ENCODE measurements at places on chromosomes 4 and X. TPM values are rescaled to one million over a fixed set of nuclear protein-coding genes. Genes with fewer than 3 reads are reported as not detected.

The MSX1 gene
- total RNA-seq, result not detected

The PPEF2 gene
- not detected for total RNA-seq

The REELD1 gene
- total RNA-seq, result not detected

The SPANXA2 gene
- not detected for total RNA-seq

The TCEANC gene
- 1.6 TPM for total RNA-seq

The KLHL4 gene
- total RNA-seq, result 0.45 TPM

The GBA3 gene
- not detected for total RNA-seq

The ZNF41 gene
- 6.0 TPM for total RNA-seq

The STOX2 gene
- total RNA-seq, result 23.7 TPM

The FGF2 gene
- 7.0 TPM for total RNA-seq

The AMOT gene
- total RNA-seq, result 9.3 TPM

The STEEP1 gene
- 14.8 TPM for total RNA-seq

DNA sequence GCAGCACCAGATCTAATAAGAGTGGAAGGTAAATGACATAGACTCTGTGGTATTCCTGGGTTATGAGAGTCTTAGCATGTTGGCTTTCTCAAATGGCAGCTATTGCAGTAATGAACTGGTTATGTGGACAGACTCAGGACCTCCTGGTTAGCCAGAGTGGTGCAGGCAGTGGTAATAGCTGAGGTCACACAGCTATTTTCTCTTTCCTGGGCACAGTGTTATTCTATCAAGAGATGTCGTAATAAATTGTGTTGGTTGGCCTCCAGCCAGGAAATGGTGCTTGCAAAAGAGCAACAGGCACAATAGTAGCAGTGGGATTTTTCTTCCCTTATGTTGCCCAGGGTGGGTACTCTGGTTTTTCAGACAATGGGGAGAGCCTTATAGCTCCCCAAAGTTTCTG lies 279.2 kb upstream of the FGF16 start:
- no peak for DNase-seq

DNA sequence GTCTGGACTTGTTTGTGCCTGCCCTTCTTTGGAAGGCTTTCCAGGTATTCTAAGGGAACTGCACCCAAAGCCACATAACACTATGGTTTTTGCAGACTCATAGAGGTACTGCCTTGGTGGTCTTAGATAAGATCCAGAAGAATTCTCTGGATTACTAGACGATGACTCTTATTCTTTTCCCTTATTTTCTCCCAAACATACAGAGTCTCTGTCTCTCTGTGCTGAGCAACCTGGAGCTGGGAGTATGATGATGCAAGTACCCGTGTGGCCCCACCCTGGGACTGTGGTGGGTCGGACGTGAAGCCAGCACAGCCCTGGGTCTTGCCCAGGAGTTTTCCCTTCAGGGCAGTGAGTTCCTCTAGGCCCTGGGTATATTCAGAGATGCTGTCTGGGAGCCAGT lies 1342.4 kb upstream of the TENM3 start:
- DNase-seq, result no peak

GRCh38 chrX:1283741-1284140 lies 15.1 kb downstream of the CSF2RA start:
- DNase-seq, result no peak

- DNase-seq, result no peak
Observed at GRCh38 chr4:100369871-100370270, 148.0 kb downstream of the EMCN start.

DNA sequence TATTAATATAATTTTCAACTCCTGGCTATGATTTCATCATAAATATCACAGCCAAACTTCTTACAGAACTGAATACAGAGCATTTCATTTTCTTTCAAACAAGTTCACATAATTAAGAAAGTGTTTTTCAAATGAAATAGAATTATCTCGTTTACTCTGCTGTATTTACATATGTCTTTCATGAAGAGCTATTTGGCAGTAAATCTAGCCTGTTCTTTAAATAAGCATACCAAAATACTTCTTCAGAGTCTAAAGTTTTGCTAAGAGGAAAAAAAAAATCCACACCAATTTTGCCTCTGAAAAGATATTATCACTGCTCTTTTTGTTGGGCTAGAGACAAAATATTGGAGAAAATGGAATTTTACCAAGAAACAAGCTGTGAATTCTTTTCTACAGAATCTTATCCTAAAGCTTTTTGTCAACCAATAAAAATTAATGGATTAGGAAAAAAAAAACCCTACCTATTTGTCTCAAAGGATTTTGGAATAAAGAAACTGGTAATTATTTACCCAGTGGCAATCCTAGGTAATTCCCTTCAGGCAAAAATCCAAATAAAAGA lies 287.9 kb upstream of the NR3C2 start:
- DNase-seq, result no peak

- no peak for DNase-seq
Observed at GRCh38 chr4:79250887-79251286, 75.0 kb downstream of the NAA11 start.

GRCh38 chr4:122777846-122778673 lies 45.6 kb downstream of the BBS12 start:
- DNase-seq, result no peak

DNA sequence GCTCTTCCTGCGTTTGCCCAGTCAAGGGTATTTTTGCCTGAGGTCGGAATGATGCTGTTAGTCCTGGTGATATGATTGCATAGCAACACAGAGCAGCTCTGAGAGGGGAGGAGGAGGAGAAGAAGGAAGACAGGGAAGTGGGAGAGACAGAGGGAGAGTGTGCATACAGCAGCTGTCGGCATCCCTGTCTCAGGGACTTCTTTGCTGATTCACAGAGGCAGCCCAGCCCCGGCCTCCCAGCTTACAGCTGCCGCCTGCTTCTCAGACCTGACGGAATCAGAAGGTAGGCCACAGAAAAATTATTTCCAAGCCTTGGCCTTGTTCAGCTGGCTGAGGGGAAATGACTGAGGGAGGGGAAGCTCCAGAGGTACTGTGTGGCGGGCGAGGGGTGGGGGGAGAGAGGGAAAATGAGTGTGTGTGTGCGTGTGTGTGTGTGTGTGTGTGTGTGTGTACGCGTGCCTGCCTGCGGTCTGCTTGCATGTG lies 319 bp downstream of the DRP2 start:
- DNase-seq, result no peak

DNA sequence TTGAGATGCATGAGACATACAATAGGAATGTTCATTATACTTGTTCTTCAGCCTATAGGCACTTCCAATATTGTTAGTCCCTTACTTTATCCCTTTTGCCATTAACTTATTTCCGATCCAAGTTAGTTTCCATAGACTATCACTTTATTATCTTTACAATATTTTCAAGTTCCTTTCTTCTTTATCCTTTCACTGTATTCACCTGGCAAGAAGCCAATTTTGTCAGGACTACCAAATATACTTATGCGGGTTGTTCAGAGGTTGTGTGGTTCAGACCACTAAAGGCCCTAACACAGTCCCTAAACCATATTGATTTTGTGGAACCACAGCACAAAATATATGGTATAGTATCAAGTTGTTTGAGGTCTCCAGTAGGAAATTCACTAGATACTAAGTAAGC lies 245.0 kb upstream of the HTR2C start:
- no peak for DNase-seq

DNA sequence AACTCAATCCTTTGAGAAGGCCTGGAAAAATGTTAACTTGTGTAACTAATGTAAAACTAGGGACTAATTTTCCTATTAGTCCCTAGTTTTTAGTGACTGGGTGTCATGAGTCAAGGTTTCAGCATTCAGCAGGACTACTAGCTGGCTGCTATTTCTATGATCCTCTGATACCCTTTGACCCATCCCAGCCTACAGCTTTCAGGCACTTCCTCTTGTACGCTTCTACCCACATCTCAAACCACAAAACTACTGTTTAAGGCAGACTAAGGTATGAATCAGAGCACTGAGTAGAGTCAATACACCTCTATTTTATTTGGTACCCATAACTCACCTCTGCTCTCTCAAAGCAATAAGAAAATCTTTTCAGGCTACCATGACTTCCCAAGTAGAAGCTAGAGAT lies 809.6 kb downstream of the PDHA2 start:
- no peak for DNase-seq

GRCh38 chr4:53734182-53734581 lies 142.9 kb upstream of the LNX1 start:
- DNase-seq, result no peak

- no peak for DNase-seq
Observed at GRCh38 chr4:80592950-80593349, 257.4 kb downstream of the CFAP299 start.

DNA sequence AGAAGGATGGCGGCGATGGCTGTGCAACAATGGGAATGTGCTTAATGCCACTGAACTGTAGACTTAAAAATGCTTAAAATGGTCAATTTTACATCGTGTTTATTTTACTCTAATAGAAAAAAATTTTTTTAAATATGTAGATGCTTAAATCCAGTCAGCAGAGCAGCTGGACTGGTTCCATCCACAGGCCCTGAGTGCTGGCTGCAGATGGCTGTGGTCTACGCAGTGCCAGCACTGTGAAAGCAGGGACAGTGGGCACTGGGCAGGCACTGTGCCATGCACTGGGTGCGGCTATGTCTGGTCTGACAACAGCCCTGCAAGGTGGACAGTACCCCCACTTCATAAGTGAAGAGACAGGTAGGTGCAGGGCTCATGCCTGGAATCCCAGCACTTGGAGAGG lies 175.2 kb downstream of the AFAP1 start:
- DNase-seq, result no peak

DNA sequence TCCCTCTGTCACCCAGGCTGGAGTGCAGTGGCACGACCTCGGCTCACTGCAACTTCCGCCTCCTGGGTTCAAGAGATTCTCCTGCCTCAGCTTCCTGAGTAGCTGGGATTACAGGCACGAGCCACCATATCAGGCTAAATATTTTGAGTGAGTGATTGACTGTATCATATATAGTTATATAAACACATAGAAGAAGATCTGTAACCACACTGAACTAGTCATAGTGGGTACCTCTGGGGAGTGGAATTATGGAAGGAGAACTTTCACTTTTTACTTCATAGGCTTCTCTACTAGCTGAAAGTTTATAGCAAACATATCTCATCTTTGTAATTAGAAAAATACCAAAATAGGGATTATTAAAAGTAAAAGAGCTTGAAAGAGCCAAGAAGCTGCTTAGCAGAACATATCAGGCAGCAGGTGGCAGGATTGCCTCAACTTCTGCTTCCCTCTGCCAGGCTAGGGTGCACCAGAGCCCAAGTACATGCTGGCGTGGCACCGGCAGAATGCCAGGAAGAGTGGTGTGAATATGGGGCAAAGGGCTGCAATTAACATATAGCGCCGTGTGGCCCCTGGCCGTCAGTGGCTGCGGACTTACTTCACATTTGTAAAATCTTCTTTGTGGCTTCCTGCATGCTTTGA lies 39.5 kb upstream of the CD40LG start:
- DNase-seq, result no peak

DNA sequence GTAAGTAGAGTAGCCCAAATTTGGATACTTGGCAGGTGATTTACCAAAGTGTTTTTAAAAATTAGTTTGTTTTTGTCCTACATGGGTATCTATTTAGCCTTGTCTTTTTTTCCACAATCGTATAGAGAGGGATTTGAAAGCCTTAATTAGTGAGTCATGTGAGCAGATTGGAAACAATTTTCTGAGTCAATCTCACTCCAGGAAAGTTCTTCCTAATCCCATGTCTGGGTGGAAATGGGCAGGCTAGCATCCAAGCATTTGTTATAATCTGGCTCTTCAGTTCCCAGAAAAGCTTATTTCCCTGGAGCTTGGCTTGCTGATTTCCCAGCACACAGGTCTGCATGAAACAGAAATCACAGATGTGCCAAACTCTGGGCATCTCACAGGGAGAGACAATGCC lies 426.9 kb upstream of the BOD1L1 start:
- no peak for DNase-seq

- no peak for DNase-seq
Observed at GRCh38 chrX:56797574-56798338, 68.7 kb downstream of the NBDY start.

DNA sequence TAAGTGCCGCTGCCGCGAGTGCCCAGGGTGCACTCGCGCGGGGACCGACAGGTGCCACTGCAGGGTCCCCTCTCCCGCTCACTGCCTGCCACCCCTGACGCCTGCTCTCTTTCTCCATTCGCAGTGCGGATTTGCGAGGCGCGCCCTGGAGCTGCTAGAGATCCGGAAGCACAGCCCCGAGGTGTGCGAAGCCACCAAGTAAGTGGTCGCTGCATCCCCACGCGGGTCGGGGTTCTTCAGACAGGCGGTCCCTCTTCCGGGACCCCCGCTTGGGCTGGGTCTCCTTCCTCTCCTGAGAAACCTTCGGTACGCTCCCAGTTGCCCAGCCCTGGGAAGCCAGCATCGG lies 547 bp downstream of the GUCY1A1 start:
- no peak for DNase-seq

Data from esophagus squamous epithelium (tissue), 5 donors.